Trophoblast cell (in vitro differentiated cells and primary cell): ENCODE measurements at places on chromosomes 13 and 19.

- DNase-seq: no peak
These were observed 44.7 kb downstream of the PSPC1 start for GRCh38 chr13:19737844-19738557.

GRCh38 chr19:5238700-5239099 lies 101.9 kb downstream of the PTPRS start:
- DNase-seq: peak; percentile 35

- DNase-seq: peak; percentile 46
These were observed 11.5 kb downstream of the S1PR2 start for GRCh38 chr19:10219678-10220077.

- peak; percentile 8 for DNase-seq
These were observed 10.3 kb downstream of the PLD3 start for GRCh38 chr19:40358773-40359172.

- no peak for DNase-seq
These were observed 15.9 kb downstream of the NHLRC3 start for GRCh38 chr13:39054112-39054511.

DNA sequence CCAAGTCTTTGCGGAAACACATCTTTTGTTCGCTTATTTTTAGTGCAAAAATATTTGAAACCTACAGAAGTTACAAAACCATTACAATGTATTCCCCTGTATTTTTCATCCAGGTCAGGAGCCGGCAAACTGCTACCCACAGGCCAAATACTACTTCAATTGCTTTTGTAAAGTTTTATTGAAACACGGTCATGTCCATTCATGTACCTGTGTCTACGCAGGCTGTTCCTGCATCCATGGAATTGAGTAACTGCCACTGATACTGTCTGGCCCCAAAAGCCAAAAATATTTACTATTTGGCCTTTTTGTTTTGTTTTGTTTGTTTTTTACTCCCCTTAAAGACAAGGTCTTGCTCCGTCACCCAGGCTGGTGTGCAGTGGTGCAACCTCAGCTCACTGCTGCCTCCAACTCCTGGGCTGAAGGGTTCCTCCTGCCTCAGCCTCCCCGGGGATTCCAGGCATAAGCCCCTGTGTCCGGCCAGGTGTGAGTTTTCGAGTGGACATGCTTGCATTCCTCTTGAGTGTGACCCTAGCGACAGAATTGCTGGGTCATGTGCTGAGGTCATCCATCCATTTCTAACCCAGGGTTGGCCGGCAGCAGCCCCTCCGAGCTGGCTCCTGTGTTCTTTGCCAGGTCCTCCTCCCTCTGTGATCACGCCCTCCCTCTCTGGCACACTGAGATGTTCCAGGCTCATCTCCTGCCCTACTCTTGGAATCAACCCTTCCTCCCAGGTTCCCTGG lies 10.9 kb upstream of the S1PR4 start:
- DNase-seq: no peak

DNA sequence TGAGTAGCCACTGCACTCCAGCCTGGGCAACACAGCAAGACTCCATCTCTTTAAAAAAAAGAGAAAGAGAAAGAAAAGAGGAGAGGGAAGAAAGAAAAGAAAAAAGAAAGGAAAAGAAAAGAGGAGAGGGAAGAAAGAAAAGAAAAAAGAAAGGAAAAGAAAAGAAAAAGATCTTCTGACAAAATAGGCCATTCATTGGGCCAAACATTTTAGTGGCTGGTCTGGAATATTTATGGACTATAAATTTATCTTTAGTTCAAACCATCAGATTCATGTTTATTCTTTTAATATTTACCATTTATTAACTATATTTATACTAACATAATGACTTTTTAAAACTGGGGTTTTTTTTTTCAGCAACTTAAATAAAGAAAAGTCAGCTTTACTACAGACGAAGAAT lies 85.6 kb upstream of the KLF5 start:
- no peak for DNase-seq

DNA sequence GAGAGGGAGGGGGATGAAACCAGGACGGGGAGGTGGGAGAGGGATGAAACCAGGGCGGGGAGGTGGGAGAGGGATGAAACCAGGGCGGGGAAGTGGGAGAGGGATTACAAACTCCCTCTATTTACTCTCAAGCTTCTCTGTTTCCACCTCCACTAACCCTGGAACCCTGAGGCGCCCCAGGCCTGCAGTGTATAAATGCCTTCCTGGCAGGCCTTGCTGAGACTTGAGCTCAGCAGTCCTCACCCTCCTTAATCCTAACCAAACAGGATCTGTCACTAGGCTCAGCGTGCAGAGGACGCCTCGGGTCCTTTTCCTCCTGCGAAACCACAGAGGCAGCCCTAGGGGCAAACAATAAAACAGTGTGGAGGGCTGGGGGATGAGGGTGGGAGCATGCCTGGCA lies 32.1 kb upstream of the OR1M1 start:
- DNase-seq: peak; percentile 93

GRCh38 chr13:97120346-97120745 lies 101.8 kb upstream of the MBNL2 start:
- DNase-seq: peak; percentile 65

DNA sequence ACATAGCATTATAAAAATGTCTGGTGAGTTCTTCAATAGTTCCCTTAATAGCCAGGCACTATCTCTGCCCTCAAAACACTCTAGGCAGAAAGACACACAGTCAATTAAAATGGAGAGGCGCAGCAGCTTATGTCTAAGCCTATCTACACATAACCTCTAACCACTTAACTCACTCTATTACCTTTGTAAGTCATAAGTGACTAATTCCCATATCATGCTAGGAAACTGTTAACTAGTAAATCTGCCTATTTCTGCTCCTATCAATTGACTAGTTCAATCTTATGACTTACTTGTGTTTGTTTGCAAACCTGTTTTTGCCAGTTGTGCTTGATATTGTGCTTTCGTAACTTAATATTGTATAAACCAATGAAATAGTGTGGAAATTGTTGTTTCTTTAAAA lies 3.2 kb downstream of the CCDC122 start:
- no peak for DNase-seq

DNA sequence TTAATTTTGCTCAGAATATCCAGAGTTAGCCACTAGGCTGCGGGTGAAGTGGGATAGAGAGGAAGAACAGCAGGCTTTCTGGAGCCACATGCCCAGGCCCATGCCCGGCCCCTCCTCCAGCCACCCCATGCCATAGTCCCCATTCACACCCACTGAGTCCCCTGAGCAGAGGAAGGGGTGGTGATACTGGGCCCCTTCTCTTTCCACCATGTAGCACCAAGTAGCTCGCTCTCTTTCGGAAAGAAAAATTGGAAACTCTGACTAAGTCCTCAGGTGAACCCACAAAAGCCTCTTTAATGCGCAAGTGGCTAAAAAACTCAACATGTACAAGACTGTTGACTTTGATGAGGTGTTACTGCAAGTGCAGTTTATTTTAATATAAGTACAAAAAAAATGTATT lies 76.7 kb upstream of the GPR183 start:
- DNase-seq: no peak

- peak; percentile 83 for DNase-seq
These were observed 5.3 kb downstream of the DHPS start for GRCh38 chr19:12676384-12676792.
